AML-193 (cell line): ENCODE measurements at places on chromosomes 11 and 22.

GRCh38 chr11:125304136-125304535, 139.6 kb downstream of the PKNOX2 start:
- no peak for DNase-seq

- DNase-seq: no peak
These were observed 79.5 kb upstream of the SPON1 start for GRCh38 chr11:13883042-13883441.

GRCh38 chr22:47914481-47915097, 1152.1 kb downstream of the TBC1D22A start:
- no peak for DNase-seq

DNA sequence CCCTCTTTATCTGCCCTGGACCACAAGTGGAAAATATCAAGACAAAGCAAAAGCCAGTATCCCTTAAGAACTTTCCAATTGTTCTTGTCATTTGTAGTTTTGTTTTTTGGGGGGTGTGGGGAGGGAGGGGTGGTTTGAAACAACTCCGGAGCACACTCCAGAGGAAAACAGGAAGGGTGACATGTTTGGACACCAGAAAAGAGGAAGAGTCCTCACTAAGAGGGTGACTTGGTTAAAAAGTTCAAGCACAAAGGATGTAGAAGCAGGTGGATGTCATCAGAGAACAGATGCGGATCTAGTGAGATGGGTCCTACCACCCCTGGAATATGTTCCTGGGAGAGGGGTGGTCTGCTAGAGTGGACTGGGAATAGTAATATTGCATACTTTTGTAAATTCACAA, 25.8 kb downstream of the ADAMTS8 start:
- DNase-seq: no peak

GRCh38 chr22:22022255-22022840, 39.8 kb upstream of the TOP3B start:
- DNase-seq: no peak

GRCh38 chr11:74345420-74345819, 34.0 kb upstream of the P4HA3 start:
- no peak for DNase-seq

DNA sequence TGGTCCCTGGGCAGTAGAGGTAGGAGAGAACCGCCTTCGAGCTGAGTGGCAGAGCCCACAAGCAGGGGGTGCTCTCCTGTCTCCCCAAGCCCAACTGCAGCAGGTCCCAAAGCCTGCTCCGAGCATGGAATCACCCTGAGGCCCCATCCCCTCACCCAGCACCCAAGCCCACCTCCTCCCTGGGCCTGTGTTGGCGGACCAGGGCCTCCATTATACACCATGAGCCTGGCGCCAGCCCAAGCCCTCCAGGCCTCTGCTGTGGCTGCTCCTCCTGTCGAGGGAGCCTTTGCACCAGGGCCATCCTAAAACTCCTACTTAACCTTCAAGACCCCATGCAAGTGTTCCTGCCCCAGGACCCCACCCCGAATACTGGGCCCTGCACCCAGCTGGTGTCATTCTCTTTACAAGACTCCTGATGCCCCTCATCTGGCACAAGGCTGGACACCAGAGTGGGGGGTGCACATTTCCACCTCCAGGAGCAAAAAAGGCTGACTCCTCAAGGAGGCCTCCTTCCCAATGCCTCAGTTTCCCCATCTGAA, 16.6 kb downstream of the GP1BB start:
- no peak for DNase-seq

GRCh38 chr11:117841551-117842031, 17.0 kb upstream of the FXYD2 start:
- DNase-seq: no peak

DNA sequence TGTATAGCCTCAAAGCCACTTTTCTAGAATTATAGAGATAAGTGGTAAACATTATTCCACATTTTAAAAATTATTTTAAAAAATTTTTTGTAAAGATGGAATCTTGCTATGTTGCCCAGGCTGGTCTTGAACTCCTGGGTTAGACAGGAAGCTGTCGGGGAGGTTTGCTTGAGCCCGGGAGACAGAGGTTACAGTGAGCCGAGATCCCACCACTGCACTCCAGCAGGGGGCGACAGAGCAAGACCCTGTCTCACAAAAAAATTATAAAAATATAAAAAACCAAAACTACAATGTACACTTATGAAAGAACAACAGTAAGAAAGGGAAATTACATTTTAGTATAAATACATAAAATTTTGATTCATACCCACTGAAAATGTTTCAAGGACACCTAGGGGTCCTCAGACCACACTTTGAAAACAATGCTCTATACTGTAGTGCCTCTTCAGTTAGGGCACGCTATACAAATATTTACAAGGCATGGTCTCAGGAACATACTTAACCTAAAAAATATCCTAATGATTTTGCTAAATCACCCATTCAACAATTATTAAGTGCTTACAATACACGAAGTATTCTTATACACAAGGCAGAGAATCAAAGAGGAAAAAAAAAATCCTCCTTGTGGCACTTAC, 111.2 kb downstream of the MRTFA start:
- DNase-seq: peak; percentile 25

DNA sequence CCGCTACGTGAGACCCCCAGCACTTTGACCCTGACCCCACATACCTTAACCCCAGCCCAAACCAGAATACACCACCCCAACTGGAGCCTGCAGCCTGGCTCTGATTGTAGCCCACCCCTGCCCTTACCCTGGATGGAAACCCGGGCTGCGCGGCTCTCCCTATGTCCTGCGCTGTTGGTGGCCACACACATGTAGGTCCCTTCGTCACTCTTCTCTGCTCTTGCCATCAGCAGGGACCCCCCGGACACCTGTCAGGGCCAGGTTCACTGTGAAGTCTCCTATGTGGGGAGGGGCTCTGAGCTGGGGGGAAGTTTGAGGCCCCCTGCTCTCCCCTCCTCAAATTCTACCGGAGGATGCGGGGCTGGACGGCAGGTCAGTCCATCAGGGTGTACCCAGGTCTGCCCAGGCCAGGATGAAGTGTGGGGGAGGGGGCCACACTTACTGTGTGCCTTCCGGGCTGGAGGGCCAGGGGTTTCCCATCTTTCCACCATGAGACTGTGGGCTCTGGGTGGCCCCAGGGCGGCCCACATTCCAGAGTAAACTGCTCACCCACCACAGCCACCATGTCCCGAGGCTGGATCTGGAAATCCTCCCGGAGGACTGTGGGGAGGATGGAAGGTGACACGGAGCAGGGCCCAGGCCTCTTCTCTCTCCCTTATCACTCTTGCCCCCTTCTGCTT, 1.5 kb downstream of the ROBO4 start:
- no peak for DNase-seq

- no peak for DNase-seq
These were observed 38.6 kb downstream of the PPP6R3 start for GRCh38 chr11:68498903-68499883.

DNA sequence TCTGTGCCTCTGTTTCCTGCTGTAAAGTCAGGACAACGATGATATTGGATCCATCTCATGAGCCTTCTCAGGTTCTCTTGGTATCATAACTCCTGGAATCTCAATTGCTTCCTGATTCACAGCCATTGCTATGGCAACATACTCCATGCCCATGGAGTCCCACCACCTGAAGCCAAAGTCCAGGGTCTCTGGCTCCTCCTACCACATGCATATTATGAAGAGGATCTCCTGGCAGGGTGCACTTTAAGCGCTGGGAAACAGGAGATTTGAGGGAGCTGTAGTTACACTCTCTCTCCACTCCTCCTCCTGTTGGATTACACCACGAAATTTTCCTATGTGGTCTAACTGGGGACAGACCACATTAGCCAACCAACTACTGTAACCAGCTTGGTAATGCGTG, 130.9 kb upstream of the SEZ6L start:
- DNase-seq: no peak

GRCh38 chr11:121292495-121293287, at the start of gene SC5D:
Gene SC5D (plus strand): TSS chr11:121292771. CDS start chr11:121303376, 10,605 bp downstream.
- DNase-seq: peak; percentile 92

GRCh38 chr11:19777377-19778102, 64.9 kb downstream of the NAV2 start:
- no peak for DNase-seq

DNA sequence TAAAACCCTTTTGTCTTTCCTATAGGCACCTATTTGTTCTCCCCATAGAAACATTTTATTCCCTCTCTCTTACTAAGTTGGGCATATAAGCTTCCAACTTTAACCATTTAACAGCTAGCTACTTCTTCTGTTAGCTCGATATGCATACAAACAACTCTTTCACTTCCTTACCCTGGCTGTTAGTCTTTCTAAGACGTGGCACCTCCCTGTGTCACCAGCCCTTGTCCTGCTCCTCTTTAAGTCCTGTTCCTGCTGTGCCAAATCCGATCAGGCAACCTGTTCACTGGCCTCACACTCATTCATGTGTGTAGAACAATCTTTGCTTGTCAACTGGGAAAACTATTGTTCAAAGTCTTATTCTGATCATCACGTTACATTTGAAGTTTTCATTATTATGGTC, 1376.1 kb upstream of the TENM4 start:
- no peak for DNase-seq

DNA sequence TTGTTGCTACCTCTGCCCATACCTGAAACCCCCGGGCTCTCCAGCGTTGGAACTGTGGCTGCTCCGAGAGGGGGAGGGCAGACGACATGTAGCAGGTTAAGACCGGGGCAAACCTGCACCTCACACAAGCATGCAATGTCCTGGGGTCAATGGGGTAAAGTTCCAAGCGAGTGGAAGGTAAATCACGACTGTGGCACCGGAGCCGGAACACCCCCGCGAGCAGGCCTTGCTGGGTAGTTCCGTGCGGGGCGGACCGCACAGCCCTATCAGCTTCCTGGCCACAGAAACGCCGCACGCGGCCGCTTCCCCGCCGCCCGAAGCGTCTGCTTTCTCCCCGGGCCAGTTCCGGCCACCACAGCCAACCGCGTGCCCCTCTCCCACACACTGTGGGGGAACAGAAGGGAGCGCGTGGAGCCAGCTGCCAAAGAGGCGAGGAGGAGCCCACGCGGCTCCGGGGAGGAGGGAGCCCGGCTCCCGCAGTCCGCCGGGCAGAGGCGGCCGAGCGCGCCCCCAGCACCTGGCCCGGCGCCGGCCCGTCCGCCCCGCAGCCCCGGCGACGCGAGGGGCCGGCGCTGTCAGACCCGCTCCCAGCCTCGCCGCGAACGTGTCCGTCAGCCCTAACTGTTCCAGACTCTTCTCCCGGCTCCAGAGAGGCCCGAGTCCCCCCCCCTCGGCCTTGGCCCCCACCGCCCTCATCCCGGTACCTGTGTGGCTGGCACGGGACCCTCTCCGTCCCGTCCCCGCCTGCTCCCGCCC, 1.6 kb downstream of the SPTBN2 start:
- no peak for DNase-seq

DNA sequence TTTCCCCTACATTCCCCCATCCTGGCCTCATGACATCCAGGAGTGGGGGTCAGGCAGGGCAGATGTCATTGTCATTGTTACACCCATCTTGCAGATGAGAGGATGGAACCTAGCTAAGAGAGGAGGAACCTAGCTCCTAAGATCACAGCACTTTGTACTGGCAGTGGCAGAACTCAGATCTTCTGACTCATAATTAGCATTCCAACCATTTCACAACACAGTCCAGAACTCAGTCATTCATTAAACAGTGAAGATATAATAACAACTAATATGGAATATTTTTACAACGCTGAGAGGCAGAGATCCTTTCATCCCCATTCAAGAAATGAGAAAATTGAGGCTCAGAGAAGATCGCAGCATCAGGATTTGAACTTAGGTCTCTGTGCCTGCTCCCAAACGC, 127.8 kb downstream of the CHST1 start:
- no peak for DNase-seq

GRCh38 chr11:109486129-109486528, 64.1 kb downstream of the C11orf87 start:
- no peak for DNase-seq

- no peak for DNase-seq
These were observed 225.1 kb upstream of the PITPNB start for GRCh38 chr22:28143961-28144745.

DNA sequence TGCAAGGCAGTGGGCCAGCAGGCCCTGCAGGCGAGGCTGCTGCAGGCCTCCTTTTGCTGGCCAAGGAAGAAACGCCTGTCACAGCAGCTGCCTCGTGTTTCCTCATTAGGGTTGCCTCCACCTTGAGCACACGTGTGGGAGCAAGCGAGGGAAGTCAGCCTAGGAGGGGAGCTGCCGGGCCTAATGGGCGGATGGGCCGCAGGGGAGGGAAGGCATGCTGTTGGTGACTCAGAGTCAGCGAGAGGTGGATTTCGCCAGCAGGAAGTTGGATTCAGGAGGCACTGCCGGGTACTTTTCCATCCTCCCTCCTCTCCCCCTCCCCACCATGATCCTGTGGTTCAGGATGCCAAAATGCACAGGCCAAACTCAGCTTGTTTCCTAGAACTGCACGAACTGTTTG, 498.7 kb downstream of the METTL15 start:
- DNase-seq: no peak

GRCh38 chr11:112211536-112211935, 14.7 kb upstream of the PTS start:
- DNase-seq: no peak

- no peak for DNase-seq
These were observed at the start of gene CPT1B for GRCh38 chr22:50577987-50578775. Gene CPT1B (minus strand): TSS chr22:50578427. CDS start chr22:50577915, 512 bp downstream.

DNA sequence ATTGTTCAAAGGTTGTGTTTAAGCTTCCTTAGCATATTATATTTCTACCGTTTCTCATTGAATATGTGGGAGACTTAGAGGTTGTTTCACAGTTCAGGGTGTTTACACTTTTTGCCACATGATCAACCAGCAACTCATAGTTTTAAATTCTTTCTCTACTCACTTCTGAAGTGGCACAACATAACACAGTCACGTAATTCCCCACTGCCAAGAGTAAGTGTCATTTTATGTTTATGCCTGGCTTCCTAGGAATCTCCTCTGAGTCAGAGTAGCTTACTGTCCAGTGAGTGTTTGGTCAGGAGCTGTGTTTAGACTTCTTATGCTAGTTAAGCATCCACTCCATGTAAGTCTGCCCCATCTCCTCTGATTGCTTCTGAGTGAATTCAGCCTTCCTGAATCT, 520.8 kb upstream of the KIRREL3 start:
- DNase-seq: no peak

DNA sequence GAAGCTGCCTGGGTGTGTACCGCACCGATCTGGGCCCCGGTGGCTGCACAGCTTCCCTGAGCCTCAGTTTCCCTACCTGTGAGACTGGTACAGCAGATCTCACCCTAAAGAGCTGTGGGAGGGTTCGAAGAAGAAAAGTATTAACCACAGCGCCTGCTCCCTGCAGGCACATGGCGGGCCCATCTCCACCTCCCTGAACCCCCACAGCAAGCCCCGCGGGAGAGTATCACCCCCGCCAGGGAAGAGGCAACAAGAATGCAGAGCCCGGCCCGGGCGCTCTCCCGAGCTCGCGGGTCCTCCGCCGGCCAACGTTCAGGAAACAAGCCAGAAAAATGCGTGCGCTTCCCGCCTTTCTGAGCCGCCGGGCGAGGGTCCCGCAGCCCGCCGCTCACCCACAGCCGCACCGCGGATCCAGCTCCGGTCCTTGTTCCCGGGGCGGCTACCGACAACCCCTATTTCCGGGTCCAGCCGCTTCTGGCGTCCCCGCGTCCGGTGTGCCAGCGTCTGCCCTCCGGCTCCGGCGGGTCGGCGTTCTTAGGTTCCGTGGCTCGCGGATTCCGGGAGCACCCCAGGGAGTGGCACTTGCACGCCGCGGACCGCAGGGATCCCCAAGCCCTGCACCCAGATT, at the start of gene TOP3B:
TOP3B (minus strand) TSS at position 450 of the 628 bp plus-strand sequence. CDS start 7,078 bp downstream, outside the sequence.
- peak; percentile 65 for DNase-seq

- DNase-seq: no peak
These were observed 2.2 kb downstream of the PHF21B start for GRCh38 chr22:45007391-45008185.

GRCh38 chr11:71562120-71562519, 3.2 kb upstream of the KRTAP5-10 start:
- no peak for DNase-seq

GRCh38 chr11:96187822-96188221, 155.2 kb downstream of the MAML2 start:
- no peak for DNase-seq

- DNase-seq: peak; percentile 17
These were observed 148.5 kb downstream of the GRIK4 start for GRCh38 chr11:120660024-120660565.
